Mesenchymal stem cell (in vitro differentiated cells and primary cell): ENCODE measurements at places on chromosomes 1 and 21.

DNA sequence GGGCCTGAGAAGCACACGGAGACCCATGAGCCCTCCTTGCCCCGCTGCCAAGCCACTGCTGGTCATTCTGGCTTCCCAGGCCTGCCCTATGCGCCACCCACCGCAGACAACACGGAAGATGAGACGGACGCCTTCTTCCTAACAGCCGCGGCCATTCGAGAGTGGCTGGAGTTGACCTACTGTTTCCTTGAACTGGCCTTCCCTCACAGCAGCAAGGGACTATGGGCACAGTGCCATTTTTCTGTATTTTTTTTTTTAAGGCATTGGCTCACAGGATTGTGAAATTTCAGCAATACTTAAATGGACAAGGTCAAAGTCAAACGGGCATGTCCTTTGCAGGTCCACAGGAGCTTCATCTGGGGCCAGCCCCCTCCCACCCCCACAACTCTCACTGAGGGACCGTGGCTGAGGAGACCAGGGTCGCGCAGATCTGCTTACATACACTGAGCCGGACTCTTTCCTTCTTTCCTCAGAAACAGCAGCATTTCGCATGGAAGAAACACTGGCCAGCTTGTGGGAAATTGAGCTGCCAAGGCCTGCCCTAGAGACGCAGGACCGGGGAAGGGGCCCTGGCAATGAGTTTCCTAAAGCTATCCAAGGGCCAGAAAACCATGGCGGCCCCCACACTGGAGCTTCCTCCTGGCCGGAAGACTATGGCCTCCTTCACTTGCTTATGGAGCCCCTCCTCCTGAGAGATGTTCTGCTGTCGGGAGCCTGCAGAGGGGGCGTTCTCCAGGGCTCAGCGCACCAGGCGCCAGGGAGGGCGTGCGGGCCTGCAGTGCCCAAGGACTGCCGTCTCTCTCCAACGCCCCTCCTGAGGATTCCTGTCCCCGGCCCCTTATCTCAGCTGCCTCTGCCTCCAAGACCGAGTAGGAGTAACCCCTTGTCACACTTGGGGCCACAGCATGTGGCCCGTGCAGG is 98.9 kb downstream of the PGBD5 start:
- no peaks in the 10 kb centered on the region for H3K27me3 ChIP-seq
- H3K36me3 ChIP-seq: no peaks in the 10 kb centered on the region

DNA sequence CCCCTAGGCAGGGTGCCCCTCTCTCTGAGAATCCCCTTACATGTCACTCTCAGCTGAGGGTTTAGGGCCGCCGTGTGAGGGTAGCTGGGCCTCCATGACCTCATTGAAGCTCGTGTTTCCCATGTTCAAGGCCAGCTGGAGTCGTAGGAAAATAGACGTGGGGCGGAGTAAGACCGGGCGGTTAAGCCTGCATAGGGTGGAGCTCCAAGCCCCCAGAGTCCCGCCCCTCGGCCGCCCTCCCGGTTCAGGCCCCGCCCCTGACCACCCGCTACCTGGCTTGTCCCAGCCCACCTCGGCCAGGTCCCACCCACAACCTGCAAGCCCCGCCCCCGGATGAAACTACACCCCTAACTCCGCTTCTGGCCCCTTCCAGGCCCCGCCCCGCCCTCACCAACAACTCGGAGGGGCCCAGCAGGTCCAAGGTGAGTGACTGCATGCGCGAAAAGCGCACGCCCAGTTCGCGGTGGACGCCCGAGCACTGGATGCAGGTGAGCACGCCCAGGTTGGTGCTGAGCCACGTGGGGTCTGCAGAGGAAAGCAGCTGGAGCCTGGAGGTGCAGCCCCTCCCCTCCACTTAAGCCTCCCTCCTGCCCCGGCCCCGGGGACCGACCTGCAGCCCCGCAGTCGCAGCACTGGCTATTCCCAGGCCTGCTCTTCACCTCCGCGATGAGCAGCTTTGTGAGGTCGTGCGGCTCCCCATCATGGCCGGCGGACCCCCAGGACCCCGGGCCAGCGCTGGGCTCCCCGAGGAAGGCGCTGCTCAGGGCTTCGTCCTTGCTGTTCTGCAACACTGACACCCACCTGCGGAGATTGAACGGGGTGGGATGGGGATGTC is 12.2 kb upstream of the TCEA3 start:
- H3K27ac ChIP-seq: no peak overlapping the region
- H3K4me3 ChIP-seq: no peak overlapping the region
- H3K4me1 ChIP-seq: no peaks in the 10 kb centered on the region
- no peak for DNase-seq
- peaks cover 92% of the 10 kb centered on the region for H3K36me3 ChIP-seq
- H3K27me3 ChIP-seq: no peaks in the 10 kb centered on the region

DNA sequence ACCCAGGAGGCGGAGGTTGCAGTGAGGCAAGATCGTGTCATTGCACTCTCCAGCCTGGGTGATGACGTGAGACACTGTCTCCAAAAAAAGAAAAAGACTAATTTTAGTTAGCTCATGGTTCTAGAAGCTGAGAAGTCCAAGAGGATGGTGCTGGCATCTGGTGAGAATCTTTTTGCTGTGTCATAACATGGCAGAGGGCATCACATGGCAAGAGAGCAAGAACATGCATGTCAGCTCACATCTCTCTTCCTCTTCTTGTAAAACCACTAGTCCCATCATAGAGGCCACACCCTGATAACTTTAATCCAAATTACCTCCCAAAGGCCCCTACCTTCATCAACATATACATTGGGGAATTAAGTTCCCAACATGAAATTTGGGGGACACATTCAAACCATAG is 13.8 kb upstream of the CNN3 start:
- no peaks in the 10 kb centered on the region for H3K27me3 ChIP-seq
- H3K4me3 ChIP-seq: no peak overlapping the region
- H3K27ac ChIP-seq: no peak overlapping the region
- no peak for DNase-seq
- H3K4me1 ChIP-seq: peaks cover 7% of the 10 kb centered on the region

DNA sequence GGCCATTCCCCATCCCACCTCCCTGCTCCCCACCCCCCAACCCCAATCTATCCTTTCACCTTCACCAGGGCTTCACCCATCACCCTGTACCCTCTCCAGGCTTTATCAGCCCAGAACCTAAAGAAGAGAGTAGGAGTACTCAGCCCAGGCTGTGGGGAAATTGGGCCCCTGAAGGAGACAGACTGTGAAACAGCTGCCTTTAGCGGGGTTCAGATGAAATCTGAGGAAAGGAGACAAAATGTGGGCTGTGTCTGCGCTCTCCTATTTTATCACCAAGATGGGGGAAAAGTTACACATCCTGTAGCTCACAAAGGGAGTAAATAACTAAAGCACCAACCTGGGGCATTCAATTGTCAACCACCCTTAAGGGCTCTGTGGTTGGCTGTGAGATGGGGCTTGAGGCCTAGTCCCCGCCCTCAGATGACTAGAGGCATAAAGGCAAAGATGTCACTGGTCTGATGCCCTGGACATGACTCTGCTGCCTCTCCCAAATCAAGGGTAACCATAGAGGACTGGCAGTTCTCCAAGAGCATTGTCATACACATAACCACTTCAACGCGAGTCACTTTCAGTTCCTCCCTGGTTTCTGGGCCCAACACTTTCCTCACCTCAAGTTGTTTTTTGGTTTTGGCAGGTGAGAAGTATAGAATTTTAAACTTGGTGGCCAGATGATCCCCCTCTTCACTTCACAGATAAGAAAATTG is 30.0 kb downstream of the SLC27A3 start:
- H3K27me3 ChIP-seq: no peaks in the 10 kb centered on the region
- H3K4me1 ChIP-seq: no peaks in the 10 kb centered on the region
- H3K4me3 ChIP-seq: no peak overlapping the region
- peaks cover 46% of the 10 kb centered on the region for H3K36me3 ChIP-seq
- DNase-seq: peak; percentile 75
- H3K27ac ChIP-seq: no peak overlapping the region

- no peaks in the 10 kb centered on the region for H3K4me1 ChIP-seq
Measured at GRCh38 chr1:7726623-7727022, 44.5 kb upstream of the VAMP3 start.

- H3K4me3 ChIP-seq: no peak overlapping the region
- H3K36me3 ChIP-seq: no peaks in the 10 kb centered on the region
- H3K4me1 ChIP-seq: peaks cover 6% of the 10 kb centered on the region
- no peak overlapping the region for H3K27ac ChIP-seq
- H3K27me3 ChIP-seq: no peaks in the 10 kb centered on the region
Measured at GRCh38 chr1:235950318-235950717, 83.6 kb upstream of the LYST start.

DNA sequence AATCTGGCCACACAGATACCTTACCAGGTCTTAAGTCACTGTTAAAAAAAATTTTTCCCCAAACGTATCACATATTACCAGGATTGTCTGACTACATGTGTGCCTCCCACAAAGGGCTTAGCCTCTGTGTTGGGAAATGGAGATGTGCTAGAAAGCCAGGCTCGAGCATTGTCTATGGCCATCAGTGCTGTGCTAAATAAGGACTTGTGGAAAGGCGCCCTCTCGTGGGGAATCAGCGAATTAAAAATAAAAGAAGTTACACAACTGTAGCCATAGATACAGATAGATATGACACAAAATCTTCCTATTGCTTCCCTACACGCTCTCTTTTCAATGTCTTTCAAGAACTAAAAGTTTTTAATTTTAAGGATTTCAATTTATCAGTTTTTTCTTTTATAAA is 47.5 kb upstream of the CRNN start:
- DNase-seq: peak; percentile 12
- H3K4me3 ChIP-seq: no peak overlapping the region
- H3K27ac ChIP-seq: no peak overlapping the region
- H3K4me1 ChIP-seq: peaks cover 1% of the 10 kb centered on the region
- H3K36me3 ChIP-seq: no peaks in the 10 kb centered on the region

- no peaks in the 10 kb centered on the region for H3K27me3 ChIP-seq
- no peaks in the 10 kb centered on the region for H3K36me3 ChIP-seq
- H3K27ac ChIP-seq: no peak overlapping the region
- DNase-seq: no peak
Measured at GRCh38 chr1:38455829-38456530, 403.6 kb downstream of the RRAGC start.

DNA sequence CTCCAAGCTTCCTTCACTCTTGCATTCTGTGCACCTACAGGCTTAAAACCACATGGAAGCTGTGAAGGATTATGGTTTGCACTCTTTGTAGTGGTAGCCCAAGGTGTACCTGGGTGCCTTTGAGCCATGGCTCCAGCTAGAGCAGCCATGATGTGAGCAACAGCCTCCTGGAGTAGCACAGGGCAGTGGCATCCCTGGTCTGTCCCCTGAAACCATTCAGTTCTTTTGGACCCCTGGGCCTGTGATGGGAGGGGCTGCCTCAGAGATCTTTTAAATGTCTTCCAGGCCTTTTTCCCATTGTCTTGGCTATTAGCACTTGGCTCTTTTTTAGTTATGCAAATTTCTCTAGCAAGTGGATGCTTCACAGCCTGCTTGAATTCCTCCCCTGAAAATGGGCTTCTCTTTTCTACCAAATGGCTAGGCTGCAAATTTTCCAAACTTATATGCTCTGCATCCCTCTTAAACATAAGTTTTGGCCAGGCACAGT is 47.4 kb downstream of the CLCA4 start:
- H3K27ac ChIP-seq: no peak overlapping the region
- no peaks in the 10 kb centered on the region for H3K4me1 ChIP-seq
- no peak for DNase-seq
- H3K36me3 ChIP-seq: no peaks in the 10 kb centered on the region
- no peaks in the 10 kb centered on the region for H3K27me3 ChIP-seq

DNA sequence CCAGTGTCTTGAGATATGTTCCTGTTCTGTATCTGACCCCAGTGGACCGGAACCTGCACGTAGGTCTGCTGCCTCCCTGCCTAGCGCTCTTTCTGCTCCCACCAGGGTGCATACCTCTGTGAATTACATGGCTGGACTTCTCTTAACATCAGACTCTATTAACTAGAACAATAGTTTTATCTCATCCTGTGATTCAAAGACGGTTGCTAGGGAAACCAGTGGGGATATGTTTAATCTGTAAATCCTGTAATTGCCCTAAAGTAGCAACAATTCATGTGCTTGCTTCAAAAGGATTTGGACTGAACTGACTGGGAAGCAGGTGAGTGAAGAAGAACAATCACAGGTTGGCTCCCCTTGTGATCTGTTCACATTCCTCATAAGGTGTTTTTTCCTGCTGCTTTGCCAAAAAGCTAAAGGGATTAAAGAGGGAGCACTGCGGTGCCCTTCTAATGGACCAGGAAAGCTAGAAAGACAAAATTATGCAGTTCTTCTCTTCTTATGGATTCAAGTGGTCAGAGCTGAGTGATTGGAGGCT is 52.7 kb upstream of the DIRAS3 start:
- H3K36me3 ChIP-seq: no peaks in the 10 kb centered on the region
- H3K4me1 ChIP-seq: peaks cover 5% of the 10 kb centered on the region
- no peaks in the 10 kb centered on the region for H3K27me3 ChIP-seq
- DNase-seq: no peak

GRCh38 chr1:869499-870244 is 54.1 kb upstream of the SAMD11 start:
- H3K27me3 ChIP-seq: peaks cover 29% of the 10 kb centered on the region
- no peak overlapping the region for H3K4me3 ChIP-seq
- H3K4me1 ChIP-seq: peaks cover 5% of the 10 kb centered on the region
- no peaks in the 10 kb centered on the region for H3K36me3 ChIP-seq
- DNase-seq: peak; percentile 41
- no peak overlapping the region for H3K27ac ChIP-seq

GRCh38 chr1:41006942-41007865 is 14.3 kb downstream of the SLFNL1 start:
- DNase-seq: no peak
- peaks cover 90% of the 10 kb centered on the region for H3K36me3 ChIP-seq
- H3K4me1 ChIP-seq: peaks cover 24% of the 10 kb centered on the region
- H3K4me3 ChIP-seq: no peak overlapping the region
- no peaks in the 10 kb centered on the region for H3K27me3 ChIP-seq
- H3K27ac ChIP-seq: no peak overlapping the region

- peak; percentile 43 for DNase-seq
- no peaks in the 10 kb centered on the region for H3K4me1 ChIP-seq
- H3K27ac ChIP-seq: no peak overlapping the region
- H3K36me3 ChIP-seq: no peaks in the 10 kb centered on the region
- no peaks in the 10 kb centered on the region for H3K27me3 ChIP-seq
Measured at GRCh38 chr1:169999331-169999741, 75.2 kb downstream of the KIFAP3 start.

GRCh38 chr1:246214708-246215509 is 292.2 kb downstream of the SMYD3 start:
- no peak overlapping the region for H3K4me3 ChIP-seq
- H3K27ac ChIP-seq: peak overlapping the region; percentile 68
- H3K36me3 ChIP-seq: no peaks in the 10 kb centered on the region
- peak; percentile 96 for DNase-seq
- no peaks in the 10 kb centered on the region for H3K27me3 ChIP-seq
- H3K4me1 ChIP-seq: peaks cover 10% of the 10 kb centered on the region

GRCh38 chr1:208763971-208764370 is 519.8 kb upstream of the PLXNA2 start:
- no peak overlapping the region for H3K27ac ChIP-seq
- DNase-seq: no peak
- H3K27me3 ChIP-seq: no peaks in the 10 kb centered on the region
- H3K4me3 ChIP-seq: no peak overlapping the region
